Frontal cortex (tissue), 4 donors: ENCODE measurements at places on chromosomes 3 and 15. TPM values are rescaled to one million over a fixed set of nuclear protein-coding genes. Genes with fewer than 3 reads are reported as not detected.

MGLL gene
- 31.4 TPM for total RNA-seq

GRCh38 chr3:193828477-193828876 is 235.5 kb downstream of the OPA1 start:
- no peak for DNase-seq

DNA sequence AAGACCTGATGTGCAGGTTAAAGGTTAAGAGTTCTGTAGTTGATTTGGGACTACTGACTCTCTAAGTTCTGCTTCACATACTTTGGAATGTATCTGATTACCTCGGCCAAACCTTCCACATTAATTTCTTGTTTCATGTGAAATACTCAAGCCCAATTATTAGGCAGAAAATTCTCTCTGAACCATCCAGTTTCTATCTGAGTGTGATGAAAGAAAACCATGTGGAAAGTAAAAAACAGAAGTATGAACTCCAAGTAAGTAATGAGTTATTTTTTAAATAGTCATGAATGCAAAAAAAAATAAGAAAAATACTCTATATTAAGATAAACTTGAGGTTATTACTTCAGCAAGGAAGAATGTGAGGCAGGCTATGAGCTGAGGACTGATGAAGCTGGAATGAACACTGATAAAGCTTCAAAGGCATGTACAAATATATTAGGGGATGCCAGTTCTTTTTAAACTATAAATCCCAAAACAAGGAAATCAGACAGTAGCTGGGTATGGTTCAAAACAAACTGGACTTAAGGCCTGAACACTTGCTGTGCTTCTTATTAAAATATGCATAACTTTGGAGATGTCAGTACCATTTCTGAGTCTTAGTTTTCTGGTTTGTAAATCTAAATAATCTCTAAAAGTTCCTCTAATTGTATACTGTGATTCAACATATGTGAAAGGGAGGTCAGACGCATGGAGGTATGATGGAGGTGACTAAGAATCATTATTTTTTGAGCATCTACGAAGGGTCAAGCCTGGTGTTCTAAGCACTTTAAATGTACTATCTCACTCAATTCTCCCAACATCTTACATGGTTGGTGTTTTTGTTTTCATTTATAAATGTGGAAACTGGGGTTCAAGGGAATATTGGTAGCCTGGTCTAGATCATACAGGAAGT is 59.6 kb downstream of the COL6A6 start:
- DNase-seq: no peak

DNA sequence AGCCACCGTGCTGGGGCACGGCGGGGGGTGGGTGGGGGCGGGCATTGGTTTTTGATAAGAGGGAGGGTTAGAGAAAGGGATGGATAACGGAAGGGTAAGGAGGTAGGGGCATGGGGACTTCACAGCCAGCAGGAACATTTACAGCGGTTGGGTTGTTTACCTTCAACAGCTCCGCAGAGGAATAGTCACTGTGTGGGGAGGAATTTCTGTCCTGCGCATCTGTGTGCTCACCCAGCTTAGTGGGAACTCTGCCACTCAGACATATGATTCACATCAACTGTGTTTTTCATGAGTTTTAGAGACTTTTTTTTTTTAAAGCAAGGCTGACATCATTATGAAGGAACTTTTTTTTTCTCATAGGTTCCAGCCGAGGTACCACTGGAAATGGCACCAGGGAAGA is 19.6 kb downstream of the CHRD start:
- no peak for DNase-seq

GRCh38 chr3:29796808-29797207 is 515.9 kb downstream of the RBMS3 start:
- no peak for DNase-seq
